Hepatic stellate cell (primary cell): ENCODE measurements at places on chromosomes 4 and X.

DNA sequence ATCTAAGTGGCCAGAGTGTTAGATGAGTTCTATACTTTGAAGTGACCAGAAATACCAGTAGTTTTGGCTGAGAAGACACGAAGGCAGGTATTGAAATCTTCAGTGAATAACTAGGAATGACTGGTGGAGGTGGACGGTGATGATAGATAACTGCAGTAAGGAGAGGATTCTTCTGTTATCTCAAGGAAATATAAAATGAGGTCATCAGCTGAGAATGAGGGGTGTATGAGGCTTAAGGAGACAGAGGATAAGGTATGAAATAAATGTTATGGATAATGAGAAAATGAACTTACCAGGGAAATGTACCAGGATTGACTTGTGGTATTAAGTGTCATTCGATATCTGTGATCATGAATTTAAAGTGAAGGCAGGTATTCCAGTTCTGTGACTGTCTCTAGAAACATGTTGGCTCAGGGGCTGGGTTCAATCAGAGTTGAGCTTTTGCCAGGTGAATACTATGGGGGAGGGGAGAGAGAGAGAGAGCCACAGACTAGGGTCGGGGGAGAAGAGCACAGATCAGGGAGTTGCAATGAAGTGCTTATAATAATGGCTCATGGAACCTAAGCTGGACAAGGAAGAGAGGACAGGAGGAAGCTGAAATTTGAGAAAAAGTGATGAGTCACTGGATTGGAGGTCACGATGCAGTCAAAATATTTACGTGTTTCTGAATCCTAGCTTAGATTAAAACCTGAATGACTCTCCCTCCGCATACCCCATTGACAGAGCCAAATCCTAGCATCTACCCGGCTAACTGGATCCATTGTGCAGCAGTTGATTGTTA is 37.5 kb upstream of the BRS3 start:
- DNase-seq, result no peak

GRCh38 chrX:15815779-15816437 is 25.6 kb downstream of the ZRSR2 start:
- peak; percentile 40 for DNase-seq

DNA sequence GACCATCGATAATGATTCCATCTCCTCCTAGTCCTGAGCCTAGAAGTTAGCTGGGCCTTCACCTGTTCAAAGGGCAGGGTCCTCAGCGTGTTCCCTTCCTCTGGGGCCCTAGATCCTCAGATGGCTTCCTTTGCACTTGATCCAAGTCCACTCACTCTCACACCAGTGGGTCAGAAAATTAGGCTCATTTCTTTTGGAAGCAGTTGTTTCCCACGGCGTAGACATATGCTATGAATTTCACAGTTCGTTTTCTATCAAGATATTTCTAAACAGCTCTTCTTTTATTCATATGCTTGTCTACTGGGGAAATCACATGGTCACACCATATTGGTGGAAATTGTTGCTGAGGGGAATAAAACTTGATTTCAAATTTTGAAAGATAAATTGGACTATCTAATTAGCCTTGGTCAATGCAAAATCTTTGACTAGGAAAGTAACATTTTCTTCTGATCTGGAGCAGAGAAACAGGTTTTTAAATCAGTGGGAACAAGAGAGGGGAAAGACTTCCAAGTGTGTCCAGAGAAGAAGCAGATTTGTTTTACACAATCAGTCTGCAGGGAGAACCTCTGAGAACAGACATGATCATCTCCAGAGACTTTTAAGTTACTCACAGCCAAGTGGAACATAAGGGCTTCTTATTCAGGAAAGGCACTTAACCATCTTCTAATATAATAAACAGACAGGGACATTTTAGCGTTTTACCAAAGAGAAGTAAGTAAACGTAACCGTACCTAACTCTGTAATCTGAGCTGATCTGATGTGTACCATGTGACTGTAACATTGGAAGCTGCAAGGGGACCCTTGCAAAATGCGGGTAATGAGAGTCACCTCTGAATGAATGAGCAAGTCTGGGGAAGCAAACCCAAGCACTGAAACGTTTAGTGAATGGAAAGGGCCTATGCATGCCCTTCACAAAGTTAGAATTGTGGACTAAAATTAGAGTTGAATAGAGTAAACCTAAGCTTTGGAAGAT is 455.7 kb upstream of the FAT1 start:
- no peak for DNase-seq

DNA sequence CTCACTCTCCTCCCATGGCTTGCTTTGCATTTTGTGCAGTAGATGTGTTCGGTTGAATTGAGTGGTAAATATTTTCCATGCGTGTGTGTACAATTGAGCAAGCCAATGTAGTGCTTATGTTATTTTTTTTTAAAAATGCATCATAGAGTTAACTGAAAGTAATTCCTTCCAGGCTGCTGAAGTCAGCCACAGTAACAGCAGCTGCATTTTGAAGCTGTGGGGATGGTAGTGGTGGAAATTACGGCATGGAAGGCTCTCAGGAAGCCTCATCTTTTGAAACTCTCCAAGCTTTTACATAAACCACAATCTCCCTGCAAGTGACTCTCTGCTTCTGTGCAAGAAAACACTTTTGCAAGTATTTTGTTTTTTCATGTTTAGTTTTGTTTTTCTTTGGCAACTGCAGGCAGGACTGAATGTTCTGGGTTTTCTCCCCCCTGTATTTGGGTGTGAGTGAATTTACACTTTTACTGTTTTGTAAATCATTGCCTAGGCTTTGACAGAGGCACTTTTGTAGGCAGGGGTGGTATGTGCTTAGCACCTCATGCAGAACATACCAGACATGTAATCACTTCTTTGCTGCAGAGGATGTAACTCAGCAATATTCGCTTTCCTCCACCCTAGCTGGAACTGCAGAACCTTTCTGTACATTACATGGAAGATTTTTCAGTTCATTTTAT is 56.2 kb downstream of the LRRC66 start:
- DNase-seq, result no peak

DNA sequence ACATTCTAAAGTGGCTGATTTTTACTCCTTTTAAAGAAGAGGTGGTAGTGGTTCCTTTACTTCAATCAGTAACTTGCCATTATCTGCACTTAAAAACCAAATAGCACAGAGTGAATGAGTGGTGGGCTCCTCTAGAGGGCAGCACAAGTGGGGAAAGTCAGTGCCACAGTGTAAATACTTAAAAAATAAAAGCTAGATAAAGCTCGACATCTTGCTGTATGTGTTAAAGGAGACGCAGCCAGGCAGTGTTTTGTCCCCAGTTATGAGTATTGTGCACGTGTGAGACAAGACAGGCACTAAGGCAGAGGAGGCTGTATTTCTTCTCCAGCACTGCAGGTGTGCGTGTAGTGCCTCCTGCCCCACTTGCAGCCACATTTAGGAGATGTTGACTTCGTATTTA is 24.6 kb downstream of the NAP1L5 start:
- no peak for DNase-seq

DNA sequence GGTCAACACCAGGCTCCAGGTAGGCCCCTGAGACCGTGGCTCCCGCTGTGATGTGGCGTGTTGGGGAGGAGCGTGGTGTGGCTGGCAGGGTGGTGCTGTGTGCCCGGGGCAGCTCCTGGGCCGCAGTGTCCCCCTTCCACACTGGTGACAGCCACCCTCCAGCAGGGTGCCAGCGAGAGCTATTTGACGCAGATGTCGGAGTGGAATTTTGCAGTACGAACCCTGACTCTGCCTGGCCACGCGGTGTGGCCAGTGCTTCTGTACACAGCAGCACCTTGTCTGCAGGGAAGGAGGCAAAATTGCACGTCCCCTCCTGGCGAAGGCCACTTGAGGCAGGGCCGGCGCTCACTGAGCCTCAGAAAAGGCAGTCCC is 53.2 kb downstream of the CPZ start:
- DNase-seq, result no peak

GRCh38 chr4:151675411-151675971 is 85.3 kb downstream of the GATB start:
- no peak for DNase-seq

- DNase-seq, result no peak
Observed at GRCh38 chrX:455199-455598, 68.5 kb upstream of the PPP2R3B start.

DNA sequence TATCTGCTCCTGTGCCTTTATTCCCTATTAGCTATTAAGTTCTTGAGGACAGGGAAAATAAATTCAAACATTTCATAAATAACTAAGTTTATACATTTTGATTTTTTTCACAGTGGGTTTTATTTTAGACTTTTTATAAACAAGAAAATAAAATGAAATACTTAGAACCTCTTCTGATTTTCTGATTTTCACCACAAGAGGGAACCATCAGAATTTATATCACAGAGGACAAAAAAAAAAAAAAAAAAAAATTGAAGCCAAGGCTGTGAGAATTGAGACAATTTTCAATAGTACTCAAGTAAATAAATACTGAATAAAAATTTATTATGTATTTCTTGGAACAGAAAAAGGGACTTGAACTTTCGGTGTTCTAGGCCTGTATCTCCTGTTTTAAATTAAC is 288.1 kb downstream of the SH3BGRL start:
- DNase-seq, result no peak

DNA sequence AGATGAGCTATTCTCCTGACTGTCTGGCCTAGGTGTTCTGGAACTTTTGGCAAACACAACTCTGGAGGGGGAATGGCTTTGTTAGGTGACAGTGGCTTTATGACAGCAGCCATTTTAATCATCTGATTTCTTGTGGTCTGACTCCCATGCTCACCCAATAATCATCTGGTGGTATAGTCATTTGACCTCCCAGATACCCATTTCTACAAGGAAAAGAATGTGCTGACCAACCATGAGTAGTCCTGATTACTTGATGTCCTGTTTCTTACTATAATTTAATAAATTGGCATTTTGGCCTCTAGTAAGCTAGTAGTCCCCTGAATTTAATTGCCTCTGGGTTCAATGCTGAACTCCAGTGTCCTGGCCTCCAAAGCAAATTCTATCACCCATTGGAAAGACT is 109.9 kb upstream of the DUSP21 start:
- DNase-seq, result no peak

DNA sequence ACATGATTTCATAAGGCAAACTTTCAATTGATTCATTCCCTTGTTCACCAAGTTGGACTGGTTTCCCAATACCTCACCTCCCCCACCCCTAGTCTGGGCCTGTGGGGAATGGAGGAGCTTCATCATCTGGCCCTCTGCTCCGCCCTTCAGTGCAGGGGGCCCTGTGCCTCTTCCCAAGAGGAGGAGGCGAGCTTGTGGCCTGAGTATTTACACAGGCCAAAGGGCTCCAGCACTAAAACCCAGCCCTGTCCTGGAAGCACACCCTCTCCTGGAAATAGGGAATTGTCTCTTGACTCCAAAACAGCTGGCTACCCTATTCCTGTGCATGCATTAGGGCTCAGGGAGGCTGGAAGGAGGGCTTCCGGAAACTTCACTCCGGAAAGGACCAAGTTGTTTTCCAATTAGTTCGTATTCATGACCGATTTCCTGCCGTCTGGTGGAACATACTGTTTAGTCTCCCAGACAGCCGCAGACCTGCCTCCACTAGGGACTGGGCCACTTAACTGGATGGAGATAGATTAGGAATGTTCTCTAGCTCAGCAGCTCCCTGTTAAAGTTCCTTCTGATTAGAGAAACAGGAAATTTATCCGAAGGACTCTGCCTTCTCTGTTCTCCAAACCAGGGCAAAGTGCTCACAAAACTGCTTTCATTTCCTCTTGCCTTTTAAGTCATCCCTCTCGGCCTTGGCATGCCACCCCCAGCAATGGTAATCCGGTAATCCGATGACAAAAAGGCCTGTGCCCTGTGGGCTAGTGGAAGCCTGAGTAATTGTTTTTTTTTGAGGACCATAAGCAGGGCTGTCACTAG is 5.8 kb downstream of the SRPX2 start:
- peak; percentile 37 for DNase-seq

GRCh38 chr4:168475745-168476144 is 4.5 kb downstream of the DDX60L start:
- DNase-seq, result no peak

- no peak for DNase-seq
Observed at GRCh38 chr4:123092586-123092985, 170.2 kb upstream of the NUDT6 start.

DNA sequence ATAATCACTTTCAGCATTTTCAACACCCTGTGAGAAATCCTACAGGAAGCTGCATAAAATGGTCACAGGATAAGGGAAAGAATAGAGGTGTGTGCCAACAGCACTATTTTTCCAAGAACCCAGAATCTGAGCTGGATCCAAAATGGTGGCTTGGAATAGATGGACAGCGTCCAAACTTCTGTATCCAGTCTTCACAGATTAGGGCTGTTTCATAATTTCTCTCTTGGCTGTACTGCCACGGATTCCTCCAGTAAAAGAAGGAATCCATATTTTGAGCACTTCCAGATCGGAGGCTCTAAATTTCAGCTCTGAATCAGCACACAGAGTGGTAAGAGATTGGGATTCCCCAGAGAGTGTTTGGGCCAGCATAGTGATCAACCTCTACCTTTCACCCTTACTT is 12.2 kb downstream of the MAOB start:
- no peak for DNase-seq

DNA sequence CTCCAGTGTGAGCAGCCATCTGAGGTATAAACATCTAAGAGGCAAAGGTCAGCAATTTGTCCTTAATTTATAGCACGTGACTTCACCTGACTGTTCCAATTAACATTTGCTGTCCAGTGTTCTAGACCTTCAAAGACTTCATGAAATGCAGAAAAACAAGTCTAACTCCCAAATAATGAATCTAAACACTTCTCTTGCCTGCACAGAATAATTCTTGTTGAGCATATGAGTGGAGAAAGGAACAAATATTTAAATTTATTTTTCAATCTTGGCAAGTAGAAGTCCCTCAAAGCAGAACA is 12.0 kb downstream of the RFC1 start:
- DNase-seq, result no peak

DNA sequence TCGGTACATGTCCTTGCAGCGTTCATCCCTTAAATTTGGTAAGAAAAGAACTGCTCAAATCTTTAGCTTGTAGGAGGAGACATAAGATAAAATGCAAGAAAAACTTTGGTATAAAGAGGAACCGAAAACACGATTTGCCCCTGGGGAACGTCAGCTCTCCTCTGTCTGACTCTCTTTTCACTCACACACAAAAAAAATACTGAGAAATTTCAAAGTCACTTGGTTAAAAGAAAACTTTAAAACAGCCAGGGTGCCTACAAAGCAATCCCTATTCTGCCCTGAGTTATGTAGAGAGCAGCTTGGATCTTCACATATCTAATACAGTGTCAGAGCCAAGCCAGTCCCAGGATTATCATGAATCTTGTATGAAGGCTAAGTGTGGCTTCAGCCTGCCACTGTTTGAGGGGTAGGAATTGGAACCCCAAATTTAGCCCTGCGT is 248.5 kb upstream of the CXXC4 start:
- DNase-seq, result no peak

- no peak for DNase-seq
Observed at GRCh38 chr4:7050481-7051143, 7.4 kb downstream of the TADA2B start.

GRCh38 chrX:136395271-136395670 is 92.5 kb upstream of the BRS3 start:
- no peak for DNase-seq
